Activated naive CD8-positive, alpha-beta T cell treated with anti-CD3 and anti-CD28 coated beads, Interleukin-2, amount 10 ng/mL, durations not matched to agents 7 days and 5 days (primary cell): ENCODE measurements at places on chromosomes 12 and 14. TPM values are rescaled to one million over a fixed set of nuclear protein-coding genes. Genes with fewer than 3 reads are reported as not detected.

DNA sequence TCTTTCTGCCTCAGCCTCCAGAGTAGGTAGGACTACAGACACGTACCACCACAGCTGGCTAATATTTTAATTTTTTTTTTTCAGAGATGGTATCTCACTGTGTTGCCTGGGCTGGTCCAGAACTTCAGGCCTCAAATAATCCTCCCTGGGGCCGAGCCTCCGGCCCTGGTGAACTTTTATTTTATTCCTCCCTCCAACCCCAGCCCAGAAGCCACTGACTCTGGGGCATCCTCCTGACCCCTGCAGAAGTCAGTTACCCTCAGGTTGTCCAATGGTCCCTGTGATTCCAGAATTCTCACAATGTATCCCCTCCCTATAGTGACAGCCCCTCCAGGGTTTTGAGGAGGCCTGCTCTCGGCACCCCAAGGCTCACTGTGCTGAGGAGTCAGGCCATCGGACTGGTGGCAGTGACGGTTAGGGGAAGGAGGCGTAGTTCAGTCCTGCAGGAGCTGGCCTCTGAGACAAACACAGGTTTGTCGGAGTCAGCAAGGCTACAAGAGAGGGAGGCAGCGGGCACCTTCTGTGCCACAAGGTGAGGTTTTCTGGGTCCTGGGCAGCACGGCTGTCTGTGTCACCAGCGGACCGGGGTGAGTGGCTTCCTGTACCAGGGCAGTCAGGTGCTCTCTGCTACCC is 19.4 kb upstream of the FIGNL2 start:
- peaks cover 14% of the 10 kb centered on the region for H3K4me1 ChIP-seq
- H3K27ac ChIP-seq: no peak overlapping the region
- H3K4me3 ChIP-seq: no peak overlapping the region
- H3K27me3 ChIP-seq: peaks cover 63% of the 10 kb centered on the region
- no peak for DNase-seq
- H3K36me3 ChIP-seq: no peaks in the 10 kb centered on the region

DNA sequence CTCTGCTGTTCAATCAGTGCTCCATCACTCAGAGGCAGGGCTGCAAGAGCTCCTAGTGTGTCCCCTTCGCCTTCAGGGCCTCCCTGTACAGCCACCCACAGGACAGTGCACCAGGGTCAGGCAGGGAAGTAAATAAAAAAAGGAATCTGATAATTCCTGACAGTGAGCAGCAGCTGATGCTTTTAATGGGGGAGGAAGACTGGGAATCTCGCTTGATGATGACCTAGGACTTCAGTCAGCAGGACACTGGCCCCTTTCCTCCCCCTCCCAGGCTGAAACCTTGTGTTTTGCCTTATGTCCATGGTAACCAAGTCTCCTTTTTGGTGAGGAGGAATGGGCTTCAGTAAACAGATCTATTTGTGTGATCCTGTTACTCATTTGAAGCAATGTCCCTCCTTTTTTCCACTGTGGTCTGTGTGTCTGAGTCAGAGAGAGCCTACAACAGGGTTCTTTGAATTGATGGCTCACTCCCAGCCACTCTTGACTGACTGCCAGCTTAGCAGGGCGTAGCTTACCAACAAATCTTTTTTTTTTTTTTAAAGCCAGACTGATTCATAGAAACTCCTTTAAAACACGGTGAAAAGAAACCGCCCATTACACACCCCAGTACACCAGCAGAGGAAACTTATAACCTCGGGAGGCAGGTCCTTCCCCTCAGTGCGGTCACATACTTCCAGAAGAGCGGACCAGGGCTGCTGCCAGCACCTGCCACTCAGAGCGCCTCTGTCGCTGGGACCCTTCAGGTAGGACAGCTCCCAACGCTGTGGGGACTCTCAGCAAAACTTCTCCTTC is at the start of gene EMP1:
Gene EMP1 (plus strand): TSS at position 597 of the 792 bp plus-strand sequence. CDS start 14,785 bp downstream, outside the sequence.
- DNase-seq: peak; percentile 62
- peak within 1 kb of the TSS; percentile 77 for H3K4me3 ChIP-seq
- H3K4me1 ChIP-seq: peaks cover 28% of the 10 kb centered on the region
- H3K27me3 ChIP-seq: peaks cover 57% of the 10 kb centered on the region
- H3K36me3 ChIP-seq: no peaks in the 10 kb centered on the region
- peak within 1 kb of the TSS; percentile 67 for H3K27ac ChIP-seq

GRCh38 chr12:71935594-71935993 is 3.1 kb upstream of the TPH2 start:
- H3K36me3 ChIP-seq: no peaks in the 10 kb centered on the region
- DNase-seq: no peak
- H3K4me3 ChIP-seq: no peak overlapping the region
- H3K27me3 ChIP-seq: peaks cover 29% of the 10 kb centered on the region
- H3K27ac ChIP-seq: no peak overlapping the region
- peaks cover 3% of the 10 kb centered on the region for H3K4me1 ChIP-seq

GRCh38 chr12:4242595-4242994 is 31.0 kb upstream of the CCND2 start:
- H3K4me1 ChIP-seq: peaks cover 12% of the 10 kb centered on the region
- H3K36me3 ChIP-seq: peaks cover 11% of the 10 kb centered on the region
- no peak overlapping the region for H3K27ac ChIP-seq
- H3K27me3 ChIP-seq: peaks cover 5% of the 10 kb centered on the region
- DNase-seq: no peak
- no peak overlapping the region for H3K4me3 ChIP-seq

TAS2R14 gene
- total RNA-seq: 2.5 TPM
